AG08396 (cell line): ENCODE measurements at places on chromosomes 2 and 18.
A peak's percentile ranks its signal among the peaks of the same experiment; 100 is the strongest.

DNA sequence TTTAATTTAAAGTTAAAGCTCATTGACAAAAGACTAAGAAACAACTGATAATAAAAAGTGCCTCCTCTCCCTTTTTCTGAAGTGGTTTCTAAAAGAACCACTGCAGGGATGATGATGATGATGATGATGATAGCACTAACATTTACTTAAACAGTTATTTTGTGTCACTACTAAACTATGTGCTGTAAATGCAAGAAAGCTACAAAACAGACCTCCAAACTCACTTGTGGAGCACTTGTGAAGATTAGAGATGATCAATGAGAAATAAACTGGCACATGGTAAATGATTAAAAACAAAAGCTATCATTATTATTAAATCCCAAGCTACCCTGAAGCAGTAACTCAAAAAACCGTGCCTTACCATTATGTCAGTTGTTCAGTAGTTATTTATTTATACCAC is 88.7 kb downstream of the SLC8A1 start:
- no peak for DNase-seq

DNA sequence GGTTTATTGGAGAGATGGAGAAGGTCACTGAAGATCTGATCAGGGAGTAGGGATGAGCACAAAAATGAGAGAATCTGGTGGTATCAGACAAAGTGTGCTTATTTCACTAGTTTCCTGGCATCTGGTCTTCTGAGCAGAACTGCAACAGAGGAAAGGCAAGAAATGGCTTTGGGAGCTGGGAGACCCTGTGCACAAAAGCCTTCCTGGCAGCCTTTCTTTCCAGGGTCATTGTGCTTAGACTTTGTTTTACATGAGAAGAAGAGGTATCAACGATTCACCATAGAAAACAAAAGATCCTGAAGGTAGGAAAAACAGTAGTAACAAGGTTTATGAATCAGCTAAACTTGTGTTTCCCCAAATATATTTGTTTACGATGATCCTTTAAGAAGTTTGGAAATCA is 162.9 kb downstream of the CNTNAP5 start:
- DNase-seq = no peak

- DNase-seq = no peak
Measured at GRCh38 chr18:48949606-48950535, 894 bp downstream of the SMAD7 start.

GRCh38 chr18:11818486-11819203 is 32.6 kb upstream of the CHMP1B start:
- DNase-seq = no peak

- no peak for DNase-seq
Measured at GRCh38 chr2:173547499-173547898, 192.8 kb downstream of the CDCA7 start.

DNA sequence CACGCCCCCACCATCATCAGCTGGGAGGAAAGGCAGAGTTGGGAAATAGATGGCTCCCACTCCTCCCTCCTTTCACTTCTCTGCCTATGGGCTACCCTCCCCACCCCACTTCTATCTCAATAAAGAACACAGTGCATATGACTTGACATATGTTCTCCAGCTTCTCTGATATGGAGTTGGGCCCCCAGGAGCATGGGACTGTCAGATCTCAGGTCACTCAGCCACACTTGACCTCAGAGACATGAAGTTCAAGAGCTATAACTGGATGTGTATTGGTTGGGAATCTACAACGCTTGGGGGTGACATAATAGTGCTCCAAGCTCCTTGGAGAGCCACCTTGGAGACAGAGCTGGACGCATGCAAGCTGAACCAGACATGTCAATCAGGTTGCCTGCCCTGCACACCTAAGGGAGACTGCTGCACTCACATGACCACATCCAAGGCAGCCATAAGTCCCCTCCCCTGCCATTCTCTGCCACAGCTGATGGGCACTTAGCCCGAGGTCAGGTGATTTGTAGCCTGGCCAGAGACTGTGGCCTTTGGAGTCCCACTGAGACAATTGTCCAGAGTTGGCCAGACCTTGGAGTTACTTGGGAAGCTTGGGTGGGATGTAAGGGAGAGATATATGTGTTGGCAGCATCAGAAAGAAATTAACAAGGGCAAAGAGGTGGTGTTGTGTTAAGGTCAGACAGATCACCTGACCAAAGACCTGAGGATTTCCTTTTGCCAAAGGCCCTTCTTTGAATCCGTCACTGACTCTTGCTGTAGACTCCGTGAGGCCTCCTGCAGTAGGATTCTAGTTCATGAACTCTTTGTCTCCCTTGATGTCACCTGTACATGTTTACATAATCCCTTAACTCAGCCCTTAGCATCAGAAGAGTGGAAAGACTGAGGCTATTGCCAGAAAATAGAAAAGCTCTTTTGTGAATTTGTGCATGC is 3.7 kb downstream of the INHA start:
- no peak for DNase-seq

- peak; percentile 62 for DNase-seq
Measured at GRCh38 chr18:9575558-9575957, 38.8 kb downstream of the PPP4R1 start.

- DNase-seq = no peak
Measured at GRCh38 chr2:177093371-177093770, 119.2 kb upstream of the HNRNPA3 start.

GRCh38 chr2:156338578-156338977 is 6.1 kb upstream of the NR4A2 start:
- no peak for DNase-seq

- DNase-seq = no peak
Measured at GRCh38 chr2:134671513-134671912, 47.3 kb downstream of the TMEM163 start.

- DNase-seq = no peak
Measured at GRCh38 chr2:221262651-221263050, 309.5 kb downstream of the EPHA4 start.

DNA sequence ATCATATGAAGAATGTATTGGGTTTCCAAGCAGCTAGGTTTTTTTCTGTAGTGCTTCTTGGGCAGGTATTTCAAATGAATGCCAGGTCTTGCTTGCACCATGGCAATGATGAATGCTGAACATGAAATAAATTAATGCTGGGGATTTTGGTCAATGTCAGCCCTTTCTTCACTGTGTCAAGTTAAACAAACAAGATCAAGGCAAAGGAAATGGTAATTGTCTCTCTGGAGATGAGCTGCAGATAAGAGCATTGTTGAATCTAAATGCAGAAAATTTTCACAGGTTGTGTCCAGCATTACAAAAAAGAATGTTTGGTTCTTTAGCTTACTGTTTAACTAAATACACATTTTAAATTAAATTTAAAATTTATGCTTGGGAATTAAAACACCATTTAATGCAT is 144.3 kb downstream of the GPD2 start:
- no peak for DNase-seq

DNA sequence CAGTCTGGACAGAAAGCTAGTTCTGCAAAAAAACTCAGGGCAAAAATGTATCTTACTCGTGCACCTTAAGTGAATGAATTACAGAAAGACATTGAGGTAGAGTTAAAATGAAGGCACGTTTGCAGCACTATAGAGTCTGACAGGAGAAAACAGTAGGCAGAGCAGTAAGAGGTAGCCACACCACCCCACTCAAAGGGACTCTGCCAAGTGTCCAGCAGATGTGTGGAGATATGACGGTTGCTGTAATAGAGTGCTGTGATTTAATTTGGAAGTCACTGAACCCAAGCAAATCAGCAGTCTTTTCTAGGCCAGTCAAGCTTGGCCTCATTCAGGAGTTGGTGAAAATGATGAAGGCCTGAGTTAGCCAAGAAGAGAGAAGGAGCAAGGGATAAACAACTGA is 464.4 kb downstream of the PTPRM start:
- no peak for DNase-seq

DNA sequence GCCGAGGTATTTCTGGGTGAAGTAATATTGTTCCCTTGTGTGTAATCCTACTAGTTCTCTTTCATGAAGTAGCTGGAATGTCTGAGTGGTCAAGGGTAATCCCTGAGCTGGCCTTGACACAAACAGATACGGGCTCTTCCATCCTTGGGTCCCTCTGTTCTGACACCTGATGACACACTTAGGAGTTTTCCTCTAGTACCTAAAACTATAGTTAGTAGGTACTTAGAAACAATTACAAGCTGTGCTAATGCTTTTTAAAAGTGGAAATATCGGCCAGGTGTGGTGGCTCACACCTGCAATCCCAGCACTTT is 59.2 kb upstream of the IL1R1 start:
- no peak for DNase-seq

GRCh38 chr2:204150721-204151120 is 214.2 kb downstream of the ICOS start:
- no peak for DNase-seq

DNA sequence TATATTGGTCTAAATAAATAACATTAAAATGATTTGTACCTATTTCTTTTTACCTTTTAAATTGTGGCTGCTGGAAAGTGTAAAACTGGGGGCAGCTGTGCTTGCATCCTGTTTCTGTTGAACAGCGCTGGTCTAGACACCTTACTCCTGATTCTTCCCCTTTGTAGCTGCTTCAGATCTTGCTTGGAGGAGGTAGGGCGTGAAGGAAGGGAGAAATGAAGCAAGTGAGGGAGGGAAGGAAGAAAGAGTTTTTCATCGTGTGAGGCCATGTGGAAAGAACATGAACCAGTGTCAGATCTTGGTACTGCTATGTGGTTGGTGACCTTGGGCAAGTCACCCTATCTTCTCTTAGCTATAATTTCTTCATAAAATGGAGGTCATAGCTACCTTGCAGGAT is 89.0 kb upstream of the SEC11C start:
- no peak for DNase-seq

GRCh38 chr18:2881088-2881839 is 34.5 kb downstream of the EMILIN2 start:
- DNase-seq = peak; percentile 89

GRCh38 chr2:152861349-152861942 is 143.0 kb downstream of the ARL6IP6 start:
- DNase-seq = peak; percentile 36

- no peak for DNase-seq
Measured at GRCh38 chr2:159409116-159409800, 122.8 kb upstream of the WDSUB1 start.

- DNase-seq = no peak
Measured at GRCh38 chr2:24214880-24215279, 40.0 kb downstream of the FAM228A start.

- no peak for DNase-seq
Measured at GRCh38 chr2:221715523-221716247, 143.6 kb upstream of the EPHA4 start.

GRCh38 chr18:37538526-37539205 is 26.9 kb downstream of the CELF4 start:
- no peak for DNase-seq

DNA sequence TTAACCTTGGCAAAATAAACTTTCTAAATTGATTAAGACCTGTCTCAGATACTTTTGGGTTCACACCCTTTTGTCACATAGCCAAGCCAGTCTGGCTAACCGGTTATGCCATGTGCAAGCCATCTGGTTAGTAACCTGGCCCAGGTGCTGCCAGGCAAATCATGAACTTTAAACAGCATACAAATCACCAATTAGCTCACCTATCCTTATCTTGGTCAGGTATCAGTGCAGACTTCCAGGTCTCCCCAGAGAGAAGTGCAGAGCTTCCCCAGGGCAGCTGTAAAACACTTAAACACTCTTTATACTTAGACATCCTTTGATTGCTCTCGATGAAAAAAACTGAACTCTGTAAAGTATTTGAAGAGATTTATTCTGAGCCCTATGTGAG is 14.9 kb upstream of the MC5R start:
- no peak for DNase-seq

DNA sequence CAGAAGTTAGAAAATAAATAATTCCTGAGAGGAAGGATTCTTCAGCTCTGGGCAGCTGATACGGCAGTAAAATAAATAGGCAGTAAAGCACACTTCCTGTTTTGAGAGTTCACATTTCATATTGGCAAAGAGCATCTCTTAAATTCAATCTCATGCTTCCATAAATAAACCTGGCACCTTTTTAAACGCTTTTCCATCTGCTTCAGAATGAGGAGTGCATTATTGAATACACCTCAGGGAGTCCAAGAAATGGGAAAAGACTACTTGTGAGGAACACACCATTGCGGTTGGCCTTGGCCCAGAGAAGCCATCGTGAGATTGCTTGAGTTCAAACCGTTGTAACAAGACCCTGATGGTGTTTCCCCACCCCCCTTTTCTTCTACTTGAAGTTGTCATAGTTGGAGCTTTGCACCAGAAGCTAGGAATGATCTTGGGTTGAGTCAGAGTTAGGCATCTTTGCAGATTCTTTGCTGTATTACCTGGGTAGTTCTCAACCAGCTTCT is 123.9 kb downstream of the RDH14 start:
- DNase-seq = no peak

GRCh38 chr2:106054880-106055655 is 139.0 kb downstream of the UXS1 start:
- DNase-seq = no peak

DNA sequence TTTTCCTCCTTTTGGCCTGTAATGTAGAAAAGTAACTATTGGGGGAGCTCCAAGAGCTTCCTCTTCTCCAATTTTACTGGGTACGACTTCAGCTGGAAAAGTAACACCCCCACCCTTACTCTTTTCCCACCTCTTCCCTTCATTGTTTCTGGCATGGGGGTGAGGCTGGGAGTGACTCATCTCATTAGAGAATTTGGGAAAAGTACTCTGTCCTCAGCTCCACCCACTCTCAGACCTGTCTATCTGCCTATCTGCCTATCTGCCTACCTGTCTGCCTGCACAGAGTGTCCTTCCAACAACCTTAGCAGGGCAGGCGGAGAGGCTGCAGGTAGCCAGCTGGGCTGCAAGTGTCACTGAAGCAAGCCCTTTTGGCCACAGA is 93.6 kb downstream of the EPHA4 start:
- no peak for DNase-seq

- no peak for DNase-seq
Measured at GRCh38 chr18:13281406-13281805, 62.8 kb downstream of the LDLRAD4 start.

GRCh38 chr2:187617120-187617519 is 62.9 kb upstream of the TFPI start:
- DNase-seq = no peak

GRCh38 chr2:174656676-174657176 is 59.1 kb upstream of the WIPF1 start:
- DNase-seq = no peak

DNA sequence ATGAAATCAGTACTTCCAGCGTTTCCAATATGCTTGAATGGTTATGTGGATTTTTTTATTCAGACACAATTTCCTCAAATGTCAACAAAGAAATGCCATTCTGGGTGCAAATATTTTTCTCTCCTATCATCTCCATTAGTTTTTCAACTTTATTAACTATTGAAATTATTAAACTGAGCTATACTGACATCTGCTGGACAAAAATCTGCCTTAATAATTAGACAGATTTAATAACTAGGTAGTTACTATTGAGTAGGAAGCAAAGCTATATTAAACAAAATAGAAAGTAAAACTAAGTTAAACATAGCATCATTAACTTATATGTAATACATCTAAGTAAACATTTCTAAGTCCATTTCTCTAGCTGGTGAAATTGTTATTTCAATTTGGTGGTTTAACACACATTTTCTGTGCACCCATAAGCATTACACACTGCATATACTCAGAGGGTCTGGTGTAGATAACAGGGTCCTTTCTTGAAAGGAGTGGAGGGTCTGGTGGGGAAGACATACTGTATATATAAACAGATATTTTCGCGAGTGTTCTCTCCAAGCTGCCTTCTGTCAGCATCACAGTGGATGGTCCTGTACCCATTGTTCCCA is 77.0 kb downstream of the LANCL1 start:
- no peak for DNase-seq

GRCh38 chr18:24819141-24819890 is 358.9 kb downstream of the HRH4 start:
- DNase-seq = no peak

- no peak for DNase-seq
Measured at GRCh38 chr2:122218596-122218995, 463.1 kb downstream of the TSN start.
